Right lung (tissue), 10 donors: ENCODE measurements at places on chromosomes 1 and 21. TPM values are rescaled to one million over a fixed set of nuclear protein-coding genes. Genes with fewer than 3 reads are reported as not detected.

The TACSTD2 gene
- 8.5 TPM for polyA plus RNA-seq

The VPS72 gene
- polyA plus RNA-seq = 64.0 TPM

The BARHL2 gene
- not detected for polyA plus RNA-seq

The TSPAN1 gene
- polyA plus RNA-seq = 8.9 TPM

The CCNL2 gene
- 346 TPM for polyA plus RNA-seq

The BRINP3 gene
- polyA plus RNA-seq = 13.5 TPM

The HSPA6 gene
- polyA plus RNA-seq = 0.88 TPM

The LCK gene
- 1.1 TPM for polyA plus RNA-seq

The PGLYRP4 gene
- not detected for polyA plus RNA-seq

The KRTAP19-6 gene
- not detected for polyA plus RNA-seq

The L1TD1 gene
- polyA plus RNA-seq = 6.2 TPM

The PEX10 gene
- 17.9 TPM for polyA plus RNA-seq

The AK5 gene
- 0.47 TPM for polyA plus RNA-seq

The KRTAP10-4 gene
- not detected for polyA plus RNA-seq

The F13B gene
- polyA plus RNA-seq = not detected
